ENCODE measurements at places on chromosomes 12 and 14.
A peak's percentile ranks its signal among the peaks of the same experiment; 100 is the strongest.

DNA sequence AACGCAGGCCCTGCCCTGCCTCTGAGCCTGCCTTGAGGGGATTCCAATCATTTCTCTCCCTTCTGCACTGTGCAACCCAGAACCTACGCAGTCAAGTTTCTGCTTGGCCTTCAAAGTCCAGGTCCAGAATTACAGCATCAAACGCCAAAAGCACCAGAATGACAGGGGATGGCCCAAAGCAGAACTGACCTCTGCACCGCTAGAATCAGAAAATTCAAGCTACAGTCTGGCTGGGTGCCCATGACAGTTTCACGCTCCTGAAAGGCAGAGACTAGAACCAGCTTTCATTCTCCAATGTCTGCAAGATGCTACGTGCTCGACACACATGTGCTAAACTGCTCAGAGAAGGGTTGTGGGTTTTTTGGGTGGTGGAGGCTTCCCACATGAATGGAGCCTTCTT lies 4.1 kb downstream of the CLMN start:
- DNase-seq = no peak

- DNase-seq = peak; percentile 75
Measured at GRCh38 chr12:53938326-53939140, at the start of gene HOXC13. TSS of gene HOXC13 (plus strand) at chr12:53938831. CDS start at chr12:53938907, 76 bp downstream.

DNA sequence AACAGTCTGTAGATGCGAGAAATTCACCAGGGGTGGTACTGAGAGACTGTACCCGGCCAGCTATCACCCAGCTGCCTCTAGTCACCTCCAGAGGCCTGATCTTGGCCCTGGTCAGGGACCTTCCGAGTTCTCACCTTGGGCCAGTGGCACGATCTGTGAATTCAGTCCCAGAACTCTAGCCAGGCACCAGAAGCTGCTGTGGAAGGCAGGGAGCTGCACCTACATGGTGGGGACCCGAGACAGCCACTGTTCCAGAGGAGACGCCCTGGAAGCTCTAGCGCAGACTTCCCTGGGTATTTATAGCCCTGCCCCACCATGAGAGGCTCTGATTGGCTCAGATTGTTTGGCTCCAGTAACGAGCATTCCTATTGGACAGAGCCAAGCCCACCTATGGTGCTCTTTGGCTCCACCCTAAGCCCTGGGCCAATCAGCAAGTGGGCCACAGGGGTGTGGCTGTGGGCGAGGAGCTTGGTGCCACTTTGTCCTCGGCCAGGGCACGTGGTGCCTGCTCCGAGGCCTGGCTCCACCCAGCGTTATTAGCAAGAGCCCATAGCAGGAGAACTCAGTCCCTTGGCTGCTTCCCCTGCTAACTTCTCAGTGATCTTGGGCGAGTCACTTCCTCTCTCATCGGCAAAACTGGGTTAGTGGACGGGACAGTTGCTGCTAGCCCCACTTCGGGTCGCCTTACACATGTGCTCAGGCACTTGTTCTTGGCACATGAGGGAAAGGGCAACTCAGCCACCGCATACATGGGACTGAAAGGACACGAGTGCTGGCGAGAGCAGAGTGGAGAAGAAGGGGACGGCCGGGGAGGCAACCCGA lies 89.0 kb upstream of the BCL11B start:
- no peak for DNase-seq

DNA sequence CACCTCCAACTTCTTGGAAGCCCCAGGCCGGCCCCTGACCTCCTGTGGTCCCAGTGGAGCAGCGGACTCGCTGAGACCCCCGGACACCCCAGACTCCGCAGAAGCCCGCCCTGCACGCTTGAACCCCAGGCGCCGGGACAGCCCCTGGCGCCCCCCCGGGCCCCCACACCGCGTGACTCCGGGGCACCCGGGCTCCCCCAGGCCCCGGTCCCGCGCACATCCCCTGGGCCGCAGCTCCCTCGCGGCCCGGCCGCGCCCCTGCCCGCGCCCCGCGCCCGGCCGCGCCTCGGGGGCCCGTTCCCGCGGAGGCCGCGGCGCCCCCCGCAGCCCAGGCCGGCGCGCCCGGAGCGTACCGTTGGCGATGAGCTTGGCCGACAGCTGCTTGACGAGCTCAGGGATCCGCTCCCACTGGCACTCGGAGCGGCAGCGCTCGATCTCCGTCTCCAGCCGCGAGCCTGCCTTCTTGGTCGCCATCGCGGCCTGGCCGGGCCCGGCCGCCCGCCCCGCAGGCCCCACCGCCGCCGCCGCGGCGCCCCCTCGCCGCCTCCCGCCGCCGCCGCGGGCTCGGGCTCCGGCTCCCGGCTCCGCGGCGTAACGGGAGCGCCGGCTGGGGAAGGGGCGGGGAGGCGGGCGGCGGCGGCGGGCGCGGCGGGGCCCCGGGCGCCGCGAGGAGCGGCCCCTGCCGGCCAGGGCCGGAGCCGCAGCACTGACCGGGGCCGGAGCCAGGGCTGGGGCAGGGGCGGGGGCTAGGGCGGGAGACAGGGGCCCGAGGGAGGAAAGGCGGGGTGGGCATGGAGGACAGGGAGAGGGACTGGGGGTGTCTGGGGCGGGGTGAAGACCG lies at the start of gene TTC7B:
Gene TTC7B (minus strand): TSS at position 609 of the 841 bp plus-strand sequence. CDS start 135 bp downstream, at position 474.
- no peak for DNase-seq

DNA sequence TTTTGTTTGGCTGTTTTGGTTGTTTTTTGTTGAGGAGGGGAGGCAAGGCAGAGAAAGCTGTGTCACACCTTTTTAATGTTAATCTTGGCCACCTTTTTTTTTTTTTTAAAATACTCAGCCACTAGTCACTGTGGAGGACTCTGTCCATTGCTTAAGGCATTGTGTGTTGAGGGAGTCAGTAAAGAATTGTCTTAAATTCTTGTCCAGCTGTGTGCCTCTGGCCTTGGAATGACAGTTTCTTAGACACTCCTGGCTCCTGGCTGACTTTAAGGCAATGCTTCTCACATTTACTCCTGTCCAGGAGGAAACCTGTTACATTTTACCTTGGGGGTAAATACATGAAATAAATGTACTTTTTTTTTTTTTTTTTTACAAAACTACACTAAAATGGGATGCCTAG lies 18.1 kb upstream of the SMCO2 start:
- DNase-seq = no peak

GRCh38 chr12:113758165-113758924 lies 207.8 kb downstream of the RBM19 start:
- DNase-seq = no peak

DNA sequence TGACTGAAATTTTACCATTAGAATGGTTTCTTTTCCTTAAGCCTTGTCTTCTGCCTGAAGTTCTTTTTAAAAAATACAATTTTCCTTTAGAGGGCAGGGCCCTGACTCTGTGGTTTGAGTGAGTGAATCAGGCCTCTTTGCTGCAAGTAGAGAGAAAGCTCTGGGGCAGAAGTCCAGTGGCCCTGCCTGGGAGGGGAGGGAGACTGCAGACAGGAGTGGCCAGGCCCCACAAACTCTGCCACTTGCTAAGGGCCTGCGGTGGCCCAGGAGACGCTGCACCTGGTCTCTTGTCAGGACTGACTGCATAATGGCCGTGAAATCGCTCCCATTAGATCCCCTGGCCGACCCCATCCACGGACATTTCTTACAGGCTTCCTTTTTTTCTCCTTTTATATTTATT lies 25.5 kb downstream of the TSPAN11 start:
- DNase-seq = no peak

- no peak for DNase-seq
Measured at GRCh38 chr14:96176275-96176674, 28.4 kb upstream of the BDKRB2 start.

DNA sequence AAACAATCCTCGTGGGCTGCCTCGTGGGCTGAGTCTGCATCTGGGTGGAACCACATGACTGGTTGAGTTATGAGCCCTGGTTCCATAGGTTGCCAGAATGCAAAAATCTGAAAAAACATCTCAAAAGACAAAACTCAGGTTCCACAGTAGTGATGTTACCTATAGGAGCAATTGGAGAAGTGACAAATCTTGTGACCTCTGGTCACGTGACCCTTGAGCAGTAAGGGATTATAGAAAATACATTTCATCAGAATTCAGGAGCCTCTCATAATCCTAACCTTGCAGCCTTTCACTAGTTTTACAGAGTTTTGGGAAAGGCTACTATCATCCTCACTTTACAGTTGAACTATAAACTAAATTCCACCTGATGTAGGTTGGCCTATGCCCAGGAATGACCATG lies 12.5 kb upstream of the RNASE3 start:
- no peak for DNase-seq

- peak; percentile 9 for DNase-seq
Measured at GRCh38 chr14:85319998-85320630, 209.8 kb upstream of the FLRT2 start.

GRCh38 chr12:31726575-31726974 lies 2.2 kb downstream of the AMN1 start:
- no peak for DNase-seq

- no peak for DNase-seq
Measured at GRCh38 chr12:82357340-82357739, 847 bp downstream of the CCDC59 start.

DNA sequence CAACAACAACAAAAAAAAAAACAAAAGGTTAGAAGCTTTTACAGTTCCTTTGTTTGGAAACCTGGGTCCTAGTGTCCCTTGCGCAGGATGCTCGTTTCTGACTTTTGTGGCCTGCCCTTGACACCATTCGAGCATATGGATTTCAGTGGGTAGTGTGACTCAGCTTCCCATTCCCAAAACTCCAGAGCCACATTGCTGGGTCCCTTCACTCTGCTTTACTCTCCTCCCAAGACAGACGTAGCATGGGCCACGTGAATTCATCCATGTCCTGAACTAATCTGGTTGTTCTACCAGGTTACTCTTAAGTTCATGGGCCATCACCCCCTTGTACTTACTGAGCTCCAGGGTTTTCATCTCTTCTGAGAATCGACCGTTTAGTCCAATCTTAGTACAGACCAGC lies 68.0 kb upstream of the MAX start:
- DNase-seq = no peak

GRCh38 chr12:76255692-76256091 lies 92.5 kb downstream of the BBS10 start:
- no peak for DNase-seq

GRCh38 chr12:51076236-51076930 lies 7.0 kb downstream of the CSRNP2 start:
- no peak for DNase-seq

GRCh38 chr14:63241096-63241495 lies 36.9 kb downstream of the RHOJ start:
- DNase-seq = no peak

- DNase-seq = peak; percentile 38
Measured at GRCh38 chr12:62817556-62818271, 117.2 kb downstream of the PPM1H start.

DNA sequence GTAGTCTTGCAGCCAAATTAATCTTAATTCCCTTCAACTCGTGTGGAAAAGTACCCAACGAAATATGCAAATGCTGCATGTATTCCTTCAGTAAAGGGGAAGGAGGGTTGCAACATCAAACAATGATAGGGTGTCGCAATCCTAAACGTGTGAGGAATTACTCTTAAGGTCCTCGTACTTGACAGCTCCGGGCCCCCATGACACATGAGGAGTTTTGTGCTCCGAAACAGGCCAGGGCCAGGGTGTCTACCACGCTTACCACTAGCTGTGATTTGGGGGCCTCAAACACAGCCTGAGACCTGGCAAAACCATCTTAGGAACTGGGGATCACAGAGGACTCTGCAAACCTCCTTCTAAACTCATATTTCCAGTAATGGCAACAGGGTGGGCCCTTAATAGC lies 20.4 kb downstream of the FOS start:
- no peak for DNase-seq

- DNase-seq = no peak
Measured at GRCh38 chr14:70448633-70449340, 3.2 kb upstream of the ADAM21 start.

DNA sequence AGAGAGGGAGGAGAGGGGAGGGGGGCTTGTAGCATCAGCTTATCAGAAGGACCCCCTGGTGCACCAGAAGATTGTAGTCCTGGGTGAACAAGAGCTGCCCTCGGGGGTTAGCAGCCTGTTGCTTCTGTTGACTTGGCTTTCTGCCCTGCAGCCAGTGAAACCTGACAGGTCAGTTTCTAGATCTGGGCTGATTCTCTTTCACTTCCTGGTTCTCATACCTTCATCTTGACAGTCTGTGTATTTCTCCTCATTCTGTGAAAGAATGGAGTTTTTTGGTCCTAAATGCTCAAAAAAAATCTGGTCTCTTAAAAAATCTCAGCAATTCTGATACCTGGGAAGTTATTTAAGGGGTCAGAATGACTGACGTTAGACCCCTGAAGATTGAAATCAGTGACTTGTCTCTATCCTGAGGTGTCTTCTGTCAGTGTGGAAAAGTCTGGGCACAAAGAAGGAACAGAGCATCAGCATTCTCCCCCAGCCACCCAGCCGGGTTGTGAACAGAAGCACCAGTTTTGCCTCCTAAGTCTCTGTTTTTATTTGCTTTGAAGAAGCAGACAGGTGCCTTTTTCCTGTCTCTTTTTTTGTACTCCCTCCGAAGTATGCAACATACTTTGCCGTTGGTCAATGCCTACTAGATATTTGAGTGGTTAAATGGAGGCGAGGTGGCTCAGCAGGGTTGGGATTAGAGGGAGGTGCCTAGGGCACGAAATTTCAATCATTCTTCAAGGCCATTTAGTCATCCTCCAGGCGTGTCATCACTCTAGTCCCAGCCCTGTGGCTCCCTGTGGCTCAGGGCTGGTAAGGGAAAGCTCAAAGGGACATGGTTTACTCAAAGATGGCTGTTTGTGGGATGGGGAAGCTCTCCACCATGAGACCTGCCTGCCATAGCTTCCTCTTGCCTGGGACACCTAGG lies 24.0 kb downstream of the TTC9 start:
- DNase-seq = no peak

- DNase-seq = peak; percentile 69
Measured at GRCh38 chr12:122984612-122985337, 4.3 kb downstream of the ARL6IP4 start.

DNA sequence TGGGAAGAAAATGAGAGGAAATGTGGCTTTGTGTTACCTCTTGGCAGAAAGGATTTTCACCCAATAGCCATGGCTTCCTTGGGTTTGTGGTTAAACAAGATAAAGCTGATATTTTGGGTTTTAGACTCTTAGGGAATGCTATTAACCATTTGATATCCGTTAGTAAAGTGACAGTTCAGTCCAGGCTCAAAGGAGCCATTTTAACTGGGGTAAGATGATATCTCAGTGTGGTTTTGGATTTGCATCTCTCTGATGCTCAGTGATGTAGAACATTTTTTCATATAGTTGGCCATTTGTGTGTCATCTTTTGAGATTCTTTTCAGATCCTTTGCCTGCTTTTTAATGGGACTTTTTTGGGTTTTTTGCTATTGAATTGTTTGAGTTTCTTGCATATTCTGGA lies 30.1 kb downstream of the IFT43 start:
- no peak for DNase-seq

- DNase-seq = no peak
Measured at GRCh38 chr14:83255015-83255726, 1721.5 kb upstream of the SEL1L start.

- DNase-seq = no peak
Measured at GRCh38 chr12:128649902-128650301, 173.9 kb downstream of the SLC15A4 start.

GRCh38 chr14:69207435-69208041 lies 16.2 kb downstream of the EXD2 start:
- DNase-seq = no peak

GRCh38 chr12:78778339-78778738 lies 86.2 kb upstream of the SYT1 start:
- no peak for DNase-seq

Data from right kidney (tissue), 9 donors.